ENCODE measurements at places on chromosomes 2 and 18.
A peak's percentile ranks its signal among the peaks of the same experiment; 100 is the strongest.

- no peak for DNase-seq
These were observed 31.7 kb upstream of the DNMT3A start for GRCh38 chr2:25373269-25373981.

DNA sequence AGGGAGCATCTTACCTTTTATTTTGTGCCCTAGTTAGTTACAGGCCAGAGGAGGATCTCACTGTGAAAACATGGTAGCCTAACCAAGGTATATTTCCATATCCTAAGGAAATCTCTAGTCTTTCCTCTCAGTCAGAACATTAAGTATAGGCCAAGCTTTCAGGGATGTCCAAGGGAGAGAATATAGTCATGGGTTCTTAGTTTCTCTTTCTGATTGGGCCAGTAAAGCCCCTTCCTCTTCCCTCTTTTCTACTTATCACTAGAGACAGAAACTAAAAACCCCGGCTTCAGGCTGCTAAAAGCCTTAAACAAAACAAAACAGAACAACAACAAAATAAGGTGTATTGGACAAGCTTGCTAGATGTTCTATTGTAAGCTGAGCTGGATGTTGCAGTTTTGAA, 44.3 kb upstream of the TNFRSF11A start:
- no peak for DNase-seq

DNA sequence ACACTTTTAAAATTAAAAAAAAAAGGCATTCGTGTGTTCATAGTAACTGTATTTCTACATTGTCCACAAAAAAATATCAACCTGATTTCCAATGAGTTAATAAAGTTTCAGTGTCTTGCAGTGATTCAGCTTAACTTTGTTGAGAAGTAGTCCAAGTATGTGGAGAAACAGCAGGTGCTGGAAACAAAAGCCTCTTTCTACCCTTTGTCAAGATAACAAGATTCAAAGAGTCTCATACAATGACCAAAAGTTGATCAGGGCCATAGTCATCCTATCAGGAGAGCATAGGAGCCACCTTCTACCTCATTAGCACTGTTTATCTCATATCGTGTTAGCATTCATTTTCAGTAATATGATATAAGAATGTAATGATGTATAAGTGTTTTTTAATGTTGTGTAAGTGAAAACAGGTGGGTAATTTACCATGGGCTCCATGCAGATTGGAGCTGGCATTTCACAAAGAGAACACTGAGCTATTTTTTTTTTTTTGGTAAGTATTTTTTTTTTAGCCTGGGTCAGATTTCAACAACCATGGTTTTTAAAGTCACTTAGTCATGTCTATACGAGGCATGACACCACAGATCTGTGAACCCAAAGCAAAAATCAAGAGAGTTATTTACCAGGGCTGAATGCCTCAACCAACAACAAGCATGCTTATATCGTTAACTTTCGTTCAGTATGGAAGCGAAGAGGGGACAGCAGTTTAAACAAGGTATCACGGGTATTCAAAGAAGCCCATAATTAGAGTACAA, 165.0 kb upstream of the ZNF521 start:
- DNase-seq = no peak

- DNase-seq = no peak
These were observed 517.9 kb downstream of the PLCL1 start for GRCh38 chr2:198322275-198322674.

- no peak for DNase-seq
These were observed 65.7 kb upstream of the EPHA4 start for GRCh38 chr2:221637851-221638250.

DNA sequence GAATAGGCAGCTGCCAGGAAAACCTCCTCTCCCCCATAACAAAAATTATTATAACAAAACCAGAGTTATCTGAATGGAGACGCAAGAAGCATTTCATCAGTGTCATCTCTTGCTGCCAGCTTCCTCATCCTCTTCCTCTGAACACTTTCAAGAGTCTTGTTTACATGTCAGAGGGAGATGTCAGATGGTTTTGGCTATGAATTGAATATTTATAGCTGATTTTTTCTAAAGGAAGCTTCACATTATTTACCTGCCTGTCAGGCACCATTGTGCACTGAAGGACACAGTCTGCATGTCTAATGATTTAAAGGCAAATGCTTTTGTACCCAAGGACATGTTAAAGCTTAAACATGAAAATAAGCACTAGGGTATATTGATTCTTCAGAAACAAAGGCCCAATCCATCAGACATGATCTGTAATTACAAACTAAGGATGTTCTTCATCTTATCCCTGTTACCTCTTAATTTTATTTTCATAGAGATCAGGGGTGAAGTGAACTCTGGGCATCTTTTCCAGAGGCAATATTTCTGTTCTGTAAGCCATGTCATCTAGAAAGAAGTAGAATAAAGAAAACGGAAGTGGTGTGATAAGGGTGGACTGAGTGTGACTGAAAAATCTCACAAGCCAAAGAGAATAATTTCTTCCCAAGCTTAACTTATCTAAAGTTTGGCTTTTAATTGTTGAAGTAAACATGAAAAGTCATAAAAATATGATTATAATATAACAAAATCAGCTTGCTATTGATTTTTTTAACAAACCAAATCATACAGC, 168.7 kb downstream of the ANKRD44 start:
- no peak for DNase-seq

- no peak for DNase-seq
These were observed 242.7 kb downstream of the TGIF1 start for GRCh38 chr18:3692691-3693090.

DNA sequence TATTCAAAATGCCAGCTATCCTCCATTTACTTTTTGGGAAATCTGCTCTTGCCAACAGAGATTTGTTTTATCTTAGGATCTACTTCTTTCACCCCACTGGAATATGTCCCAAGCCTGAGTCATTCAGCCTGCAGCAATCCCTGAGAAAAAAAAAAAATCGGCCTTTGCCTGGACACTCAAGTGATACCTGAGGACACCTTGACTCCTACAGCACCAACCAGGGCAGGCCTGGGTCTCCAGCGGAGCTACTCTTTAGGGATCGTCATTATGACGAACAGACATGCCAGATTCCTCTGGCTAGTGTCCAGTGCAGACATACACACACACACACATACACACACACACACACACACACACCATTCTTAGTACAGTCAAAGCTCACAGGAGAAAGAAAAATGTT, 2.2 kb upstream of the UGT1A6 start:
- DNase-seq = no peak

DNA sequence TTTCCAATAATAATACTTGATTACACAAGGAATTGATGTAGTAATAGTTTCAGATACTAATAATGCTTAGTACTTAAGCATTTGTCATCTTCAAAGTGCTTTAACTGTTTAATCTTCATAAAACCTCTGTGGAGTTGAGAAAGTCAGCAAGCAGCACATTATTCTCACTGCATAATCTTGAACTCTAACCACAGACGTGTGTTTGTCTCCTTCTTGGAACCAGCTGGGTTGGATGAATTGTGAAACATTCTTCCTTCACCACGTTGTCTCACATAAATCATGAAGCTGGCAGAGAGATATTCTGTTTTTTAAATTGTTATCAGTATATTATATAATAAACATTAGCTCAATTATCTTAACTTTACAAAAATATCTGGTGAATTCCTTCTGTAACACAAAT, 55.1 kb upstream of the LDAH start:
- no peak for DNase-seq

GRCh38 chr2:67145851-67146250, 251.3 kb upstream of the ETAA1 start:
- DNase-seq = no peak

GRCh38 chr2:167415068-167415467, 526.8 kb downstream of the XIRP2 start:
- DNase-seq = no peak

GRCh38 chr18:63137999-63138435, 181.6 kb downstream of the BCL2 start:
- no peak for DNase-seq

DNA sequence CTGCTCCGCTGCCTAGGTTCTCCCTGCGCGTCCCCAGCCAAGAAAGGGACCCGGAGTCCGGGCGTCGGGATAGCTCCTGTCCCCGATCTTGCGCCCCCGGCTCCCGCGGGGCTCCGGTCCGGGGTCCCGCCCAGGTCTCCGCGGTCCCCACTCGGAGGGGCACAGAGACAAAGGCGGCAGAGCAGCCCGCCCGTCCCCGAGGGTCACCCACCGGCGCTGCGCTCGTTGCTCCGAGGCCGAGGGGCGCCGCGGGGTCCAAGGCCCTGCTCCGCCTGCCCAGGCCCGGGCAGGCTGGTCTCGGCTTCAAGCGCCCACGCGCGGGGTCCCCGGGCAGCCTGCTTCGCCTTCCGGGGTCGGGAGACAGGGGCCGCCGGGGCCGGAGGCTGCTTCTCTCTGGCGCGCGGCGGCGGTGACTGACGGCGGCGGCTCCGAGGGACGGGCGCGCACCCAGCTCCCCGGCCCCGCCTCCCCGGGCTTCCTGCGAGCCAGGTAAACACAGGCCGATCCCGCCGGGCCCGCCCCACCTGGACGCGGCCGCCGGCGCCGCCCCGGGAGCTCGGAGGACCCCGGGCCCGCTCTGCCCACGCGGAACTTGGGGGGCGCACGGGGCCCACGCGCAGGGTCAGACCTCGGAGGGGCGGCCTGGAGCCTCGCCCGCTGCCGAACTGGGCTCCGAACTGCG, at the start of gene MBP:
Gene MBP (minus strand): TSS at position 415 of the 682 bp plus-strand sequence. CDS start 27,522 bp downstream, outside the sequence.
- DNase-seq = peak; percentile 37

DNA sequence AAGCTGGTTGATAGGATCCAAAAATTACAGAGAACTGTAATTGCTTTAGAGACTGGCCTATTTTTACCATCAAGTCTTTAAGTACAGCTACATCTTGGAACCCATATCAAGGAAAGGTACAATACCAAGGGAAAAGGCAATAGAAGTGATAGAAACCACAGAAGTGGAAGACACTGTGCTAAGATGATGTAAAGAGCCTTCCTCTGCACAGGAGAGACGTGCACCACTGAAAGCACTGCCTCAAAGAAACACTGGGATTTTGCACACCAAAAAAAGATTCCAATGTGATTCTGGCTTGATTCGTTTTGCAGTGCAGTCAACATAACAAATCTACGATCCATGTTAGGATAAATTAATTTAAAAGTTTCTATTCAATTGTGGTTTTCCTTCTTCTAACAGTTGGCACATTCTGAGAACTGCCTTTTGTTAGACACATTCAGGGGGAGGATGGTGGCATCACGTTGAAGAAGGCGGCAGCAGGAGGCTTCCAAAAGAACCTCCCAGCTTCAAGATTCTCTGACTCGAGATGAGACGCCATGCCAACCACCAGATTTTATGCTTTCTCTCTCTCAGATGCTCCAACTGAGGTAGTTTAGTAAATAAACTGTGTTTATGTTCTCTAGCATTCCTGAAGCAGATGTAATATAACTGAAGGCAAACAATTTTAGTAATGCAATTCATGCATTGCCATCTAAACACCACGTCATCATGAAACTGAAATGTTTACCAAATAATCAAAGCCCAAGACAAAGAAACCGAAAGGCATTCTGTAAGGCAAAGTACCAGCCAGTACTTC, 102.9 kb downstream of the BCL2 start:
- no peak for DNase-seq

- DNase-seq = no peak
These were observed 121.8 kb downstream of the CTIF start for GRCh38 chr18:48660346-48661228.

DNA sequence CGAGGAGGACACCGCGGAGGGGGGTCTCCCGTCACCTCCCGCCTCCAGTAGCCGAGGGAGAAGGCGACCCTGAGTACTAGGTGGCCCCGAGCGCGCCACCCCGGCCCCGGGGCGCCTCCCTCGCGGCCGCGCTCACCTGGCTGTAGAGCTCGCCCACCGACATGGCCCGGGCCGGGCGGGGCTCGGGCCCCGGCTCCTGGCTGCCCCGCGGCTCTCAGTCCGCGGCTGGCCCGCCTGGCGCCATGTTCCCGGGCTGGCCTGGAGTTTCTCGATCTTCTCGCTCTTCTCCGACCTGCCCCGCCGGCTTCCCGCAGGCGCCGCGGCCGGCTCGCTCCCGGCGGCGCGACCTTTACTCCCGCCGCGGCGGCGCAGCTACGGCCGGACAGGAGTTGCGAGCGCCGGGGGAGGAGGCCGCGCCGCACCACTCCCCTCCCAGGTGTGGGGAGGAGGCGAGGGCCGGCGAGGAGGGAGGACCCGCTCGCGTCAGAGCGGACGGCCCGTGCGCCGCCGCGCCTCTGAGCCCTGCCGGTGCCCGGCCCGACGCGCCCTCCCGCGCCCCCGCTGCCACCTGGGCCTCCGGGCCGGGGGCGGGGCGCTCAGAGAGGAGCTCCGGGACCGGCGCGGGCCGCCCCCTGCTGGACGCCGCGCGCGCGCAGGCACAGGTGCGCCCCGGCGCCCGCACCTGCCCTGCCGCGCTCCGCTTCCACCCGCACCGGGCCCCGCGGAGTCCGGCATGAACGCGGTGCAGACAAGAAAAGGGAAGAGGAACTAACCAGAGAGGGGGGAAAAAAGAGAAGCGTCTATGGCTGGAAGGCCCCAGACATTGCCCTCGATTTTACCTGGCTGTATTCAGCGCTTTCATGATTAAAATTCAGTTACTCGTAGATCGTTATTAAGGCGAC, at the start of gene MYO5B:
Gene MYO5B (minus strand): TSS at position 517 of the 902 bp plus-strand sequence. CDS start 354 bp downstream, at position 163.
- no peak for DNase-seq

DNA sequence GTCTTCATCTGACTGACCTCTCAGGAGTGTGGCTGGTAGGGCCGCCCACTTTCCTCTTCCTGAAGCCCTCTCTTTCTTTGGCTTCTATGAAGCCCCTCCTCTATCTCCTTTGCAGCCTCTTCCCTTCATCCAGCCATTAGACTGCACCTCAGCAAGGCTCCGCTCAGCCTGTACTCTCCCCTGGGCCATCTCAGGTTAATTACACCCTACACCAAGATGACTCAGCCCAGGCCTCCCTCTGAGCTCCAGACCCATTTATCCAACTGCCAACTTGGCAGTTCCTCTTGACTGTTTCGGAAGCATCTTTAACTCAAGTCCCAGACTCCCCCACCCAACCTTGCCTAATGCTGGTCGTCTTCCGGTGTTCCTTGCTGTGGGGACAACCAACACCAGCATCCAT, 5.8 kb upstream of the WNT6 start:
- no peak for DNase-seq

GRCh38 chr2:113276761-113277425, 1.8 kb downstream of the PAX8 start:
- DNase-seq = no peak

DNA sequence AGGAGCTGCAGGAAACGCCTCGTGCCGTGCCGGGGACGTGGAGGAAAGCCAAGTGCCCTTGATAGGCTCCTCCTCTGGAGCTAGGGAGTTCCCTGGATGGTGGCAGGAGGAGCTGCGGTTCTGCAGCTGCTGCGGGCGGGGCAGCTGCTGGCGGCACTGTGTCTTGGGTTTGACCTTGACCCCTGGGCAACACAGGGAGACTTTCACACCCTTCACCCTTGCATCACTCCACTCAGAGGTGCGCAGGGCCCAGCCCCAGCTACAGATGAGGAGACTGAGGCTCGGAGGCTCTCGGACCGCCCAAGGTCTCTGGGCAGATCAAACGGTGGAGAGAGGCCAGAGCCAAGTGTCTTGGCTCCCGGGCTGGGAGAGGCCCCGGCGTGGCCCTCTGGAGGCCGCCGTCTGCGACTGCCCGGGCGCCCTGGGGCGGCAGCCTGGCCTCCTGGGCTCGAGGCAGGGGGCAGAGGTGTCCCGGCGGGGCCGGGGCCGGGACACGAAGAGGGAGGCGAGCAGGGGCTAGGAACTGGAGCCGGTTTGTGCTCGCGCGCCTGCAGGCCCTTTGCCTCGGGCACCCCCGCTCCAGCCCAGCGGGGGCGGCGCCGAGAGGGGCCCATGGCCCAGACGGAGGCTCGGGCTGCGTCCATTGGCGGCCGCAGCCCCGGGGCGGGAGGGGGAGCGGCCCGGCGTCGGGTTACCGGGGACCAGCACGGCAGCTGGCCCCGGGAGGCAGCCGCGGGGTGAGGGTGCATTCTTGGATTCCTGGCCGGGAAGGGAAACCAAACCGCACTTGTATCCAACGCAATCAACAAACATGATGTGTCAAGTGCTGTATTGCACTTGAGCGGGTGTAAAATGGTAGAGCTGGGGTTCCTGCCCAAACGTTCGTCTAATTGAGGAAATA, 129.6 kb upstream of the SLC1A4 start:
- DNase-seq = peak; percentile 77

All from tibial nerve (tissue), 4 donors.